ENCODE measurements at places on chromosomes 3 and 15.

GRCh38 chr15:85748176-85748575, 46.5 kb downstream of the KLHL25 start:
- no peak for DNase-seq

- DNase-seq: no peak
These were observed 185.6 kb downstream of the OR4M2 start for GRCh38 chr15:22265970-22266369.

DNA sequence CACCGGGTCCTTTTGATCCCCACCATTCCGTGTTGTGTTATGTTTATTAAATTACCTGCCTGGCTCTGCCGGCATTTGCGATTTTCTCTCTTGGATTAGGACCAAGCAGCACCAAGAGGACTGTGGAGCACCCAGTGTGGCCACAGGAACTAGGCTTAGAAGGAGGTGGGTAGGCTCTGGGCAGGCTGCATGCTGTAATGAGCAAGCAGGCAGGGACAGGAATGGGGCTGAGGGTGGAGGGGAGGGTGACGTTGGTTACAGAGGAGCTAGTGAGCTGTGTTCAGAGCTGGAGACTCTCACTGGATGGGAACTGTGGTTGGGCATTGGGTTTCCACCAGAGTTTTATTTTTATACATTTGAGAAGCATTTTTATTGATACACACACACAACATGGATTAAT, 7.9 kb upstream of the SCN5A start:
- no peak for DNase-seq

GRCh38 chr3:157527131-157527881, 24.1 kb upstream of the VEPH1 start:
- DNase-seq: no peak

GRCh38 chr3:31959951-31960792, 20.9 kb downstream of the OSBPL10 start:
- DNase-seq: no peak

- DNase-seq: peak; percentile 39
These were observed 114.5 kb downstream of the RARB start for GRCh38 chr3:25542492-25543039.

Measured in NCI-H187 treated with DMSO at 0.1 percent for 48 hours (cell line).